ENCODE measurements at places on chromosomes 4 and X. TPM values are rescaled to one million over a fixed set of nuclear protein-coding genes. Genes with fewer than 3 reads are reported as not detected.

Gene NLGN4X
- 1.3 TPM for total RNA-seq

DNA sequence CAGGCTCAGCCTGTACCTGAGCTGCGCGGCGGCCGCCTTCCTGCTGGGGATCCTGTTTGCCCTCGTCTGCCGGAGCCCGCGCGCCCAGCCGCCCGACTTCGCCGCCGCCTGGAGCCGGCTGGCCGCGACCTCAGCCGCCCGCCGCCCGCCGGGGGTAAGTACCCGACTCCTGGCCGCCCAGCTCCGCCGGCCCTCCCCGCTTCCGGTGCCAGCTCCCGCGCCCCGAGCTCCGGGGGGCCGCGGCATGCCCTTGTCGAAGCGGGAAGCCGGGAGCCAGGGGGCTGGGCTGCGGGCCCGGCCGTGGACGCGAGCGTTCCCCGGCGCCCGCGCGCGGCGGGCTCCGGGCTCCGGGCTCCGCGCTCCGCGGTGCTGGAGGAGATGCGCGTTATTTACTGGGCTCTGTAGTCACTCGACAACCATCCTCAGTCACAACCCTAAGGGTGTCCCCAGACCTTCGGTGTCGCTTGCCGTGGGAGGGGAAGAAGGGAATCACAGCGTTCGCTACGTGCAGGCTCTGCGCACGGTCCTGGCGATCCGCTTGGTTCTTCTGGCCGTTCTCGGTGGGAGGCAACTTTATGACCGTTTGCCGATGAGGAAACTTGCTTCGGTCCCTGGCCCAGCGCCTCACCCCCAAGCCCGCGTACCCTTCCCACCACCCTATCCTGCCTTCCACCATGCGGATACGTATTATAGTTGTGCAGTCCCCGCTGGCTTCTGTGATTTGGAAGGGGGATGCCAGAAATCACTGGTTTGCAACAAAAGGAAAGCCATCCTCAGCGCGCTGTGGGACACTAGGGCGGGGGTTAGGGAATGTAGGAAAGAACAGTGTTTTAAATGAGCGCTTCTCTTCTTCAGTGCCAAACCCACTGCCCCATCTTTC, 944 bp downstream of the SNX25 start:
- peak; percentile 58 for DNase-seq

Gene OTUD5
- total RNA-seq, result 24.7 TPM

GRCh38 chr4:78642934-78643333, 91.4 kb downstream of the ANXA3 start:
- DNase-seq, result no peak

GRCh38 chr4:184293552-184293951, 75.9 kb upstream of the ENPP6 start:
- DNase-seq, result no peak

Gene BEND2
- not detected for total RNA-seq

Gene HSD17B13
- not detected for total RNA-seq

Gene KLHL13
- 13.1 TPM for total RNA-seq

DNA sequence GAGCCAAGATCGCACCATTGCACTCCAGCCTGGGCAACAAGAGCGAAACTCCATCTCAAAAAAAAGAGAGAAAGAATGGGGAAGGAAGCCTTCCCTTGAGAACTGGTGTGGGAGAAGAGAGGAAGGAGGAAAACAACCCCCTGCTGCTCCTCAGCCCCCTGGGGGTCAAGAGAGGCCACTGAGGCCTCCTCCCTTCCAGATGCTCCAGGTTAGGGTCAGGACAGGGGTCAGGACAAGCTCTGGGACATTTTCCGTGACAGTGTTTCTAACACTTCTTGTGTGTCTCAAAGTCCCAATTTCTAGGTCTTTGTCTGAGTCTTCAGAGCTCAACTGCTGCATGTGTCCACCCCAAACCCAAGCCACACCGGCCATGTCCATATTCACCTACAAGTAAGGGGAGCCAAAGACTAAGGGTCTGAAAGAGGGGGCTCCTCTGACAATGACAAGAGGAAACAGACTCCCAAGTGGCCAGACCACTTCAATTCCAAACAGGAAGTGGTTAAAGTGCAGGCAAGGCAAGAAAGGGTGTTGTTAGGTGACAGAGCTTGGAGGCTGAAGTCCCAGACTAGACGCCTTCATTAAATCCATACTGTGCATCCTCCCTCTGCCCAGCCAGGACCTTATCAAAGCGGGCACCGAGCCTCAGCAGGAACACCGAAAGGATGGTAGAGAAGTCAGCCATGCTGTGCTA, 8.3 kb downstream of the L1CAM start:
- DNase-seq, result no peak

Gene CT47B1
- total RNA-seq, result not detected

DNA sequence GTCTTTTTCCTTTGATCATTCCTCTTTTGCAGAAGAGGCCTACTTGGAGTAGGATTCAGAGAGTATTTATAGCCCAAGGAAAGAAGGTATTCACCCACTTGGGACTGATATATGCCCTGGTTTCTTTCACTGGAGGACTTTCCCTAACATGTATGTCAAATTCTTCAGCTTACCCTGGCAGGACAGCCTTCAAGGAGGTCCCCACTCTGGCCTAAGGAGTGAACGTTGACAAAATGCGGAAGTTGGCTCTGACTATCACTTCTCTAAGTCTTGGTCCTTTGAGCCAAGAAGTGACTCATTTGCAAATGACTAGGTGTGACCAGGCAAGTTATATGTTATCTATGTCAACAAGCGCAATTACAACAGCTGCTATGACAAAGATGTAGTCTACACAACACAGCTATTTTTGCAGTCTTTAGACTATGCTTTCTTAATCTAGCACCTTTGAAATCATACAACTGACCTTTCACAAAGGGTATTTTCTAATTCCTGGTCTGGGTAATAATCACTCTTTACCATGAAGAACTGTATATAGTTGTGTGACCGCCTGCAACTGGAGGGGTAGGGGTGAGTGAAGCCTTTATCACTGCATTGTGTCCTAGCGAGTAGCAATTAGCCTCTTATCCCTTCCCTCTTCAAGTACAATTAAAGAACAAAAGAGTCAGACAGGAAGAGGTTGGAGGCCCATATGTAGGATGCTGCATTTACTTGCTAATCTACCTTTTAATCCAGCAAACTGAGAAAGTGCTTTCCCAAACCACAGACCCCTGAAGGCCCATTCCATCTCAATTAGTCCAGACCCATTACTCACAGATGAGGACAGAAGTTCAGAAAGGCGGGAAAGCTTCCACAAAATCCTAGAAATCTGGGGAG, 50.1 kb downstream of the RASGEF1B start:
- no peak for DNase-seq
